ENCODE measurements at places on chromosomes 1 and 21. TPM values are rescaled to one million over a fixed set of nuclear protein-coding genes. Genes with fewer than 3 reads are reported as not detected.

CNTN2 gene
- polyA plus RNA-seq: 0.32 TPM

- DNase-seq: no peak
These were observed 260.5 kb upstream of the CHRM3 start for GRCh38 chr1:239125893-239126292.

DNA sequence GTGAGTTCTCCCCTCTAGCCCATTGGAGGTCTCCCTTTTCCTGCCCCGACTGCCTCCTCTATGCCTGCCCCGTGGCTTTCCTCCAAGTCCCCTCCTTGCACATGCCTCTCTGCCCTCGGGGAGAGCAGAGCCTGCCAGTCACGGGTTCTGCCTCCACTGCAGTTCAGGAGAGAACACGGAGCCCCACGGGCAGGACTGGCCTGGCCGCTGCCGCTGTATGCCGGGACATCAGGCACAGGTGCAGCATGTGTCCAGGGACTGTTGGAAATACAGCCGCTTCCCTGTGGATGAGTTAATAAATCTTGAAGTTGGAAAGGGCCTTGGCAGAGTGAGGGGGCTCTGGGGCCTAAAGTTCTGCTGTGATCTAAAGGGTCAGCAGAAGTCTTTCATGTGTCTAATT is 676.6 kb downstream of the MATN1 start:
- DNase-seq: no peak

DNA sequence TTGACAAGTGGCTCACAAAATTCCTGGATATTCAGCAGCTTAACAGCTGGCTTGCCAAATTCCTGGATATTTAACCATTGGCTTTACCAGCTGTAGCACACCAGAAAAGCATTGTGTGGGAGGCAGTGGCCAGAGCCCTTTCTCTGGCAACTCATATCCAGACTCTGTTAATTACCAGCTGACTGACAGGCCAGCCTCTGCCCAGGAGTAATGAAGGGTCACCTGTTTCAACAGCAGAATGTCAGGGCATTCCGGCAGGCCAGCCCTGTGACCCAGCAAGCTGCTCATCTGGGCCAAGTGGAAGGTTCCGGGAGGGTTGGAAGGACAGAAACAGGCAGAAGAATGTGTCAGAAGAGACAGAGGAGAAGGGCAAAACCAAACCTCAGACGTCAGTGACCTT is 35.2 kb upstream of the KIRREL1 start:
- no peak for DNase-seq

S100A1 gene
- polyA plus RNA-seq: 23.2 TPM

DNA sequence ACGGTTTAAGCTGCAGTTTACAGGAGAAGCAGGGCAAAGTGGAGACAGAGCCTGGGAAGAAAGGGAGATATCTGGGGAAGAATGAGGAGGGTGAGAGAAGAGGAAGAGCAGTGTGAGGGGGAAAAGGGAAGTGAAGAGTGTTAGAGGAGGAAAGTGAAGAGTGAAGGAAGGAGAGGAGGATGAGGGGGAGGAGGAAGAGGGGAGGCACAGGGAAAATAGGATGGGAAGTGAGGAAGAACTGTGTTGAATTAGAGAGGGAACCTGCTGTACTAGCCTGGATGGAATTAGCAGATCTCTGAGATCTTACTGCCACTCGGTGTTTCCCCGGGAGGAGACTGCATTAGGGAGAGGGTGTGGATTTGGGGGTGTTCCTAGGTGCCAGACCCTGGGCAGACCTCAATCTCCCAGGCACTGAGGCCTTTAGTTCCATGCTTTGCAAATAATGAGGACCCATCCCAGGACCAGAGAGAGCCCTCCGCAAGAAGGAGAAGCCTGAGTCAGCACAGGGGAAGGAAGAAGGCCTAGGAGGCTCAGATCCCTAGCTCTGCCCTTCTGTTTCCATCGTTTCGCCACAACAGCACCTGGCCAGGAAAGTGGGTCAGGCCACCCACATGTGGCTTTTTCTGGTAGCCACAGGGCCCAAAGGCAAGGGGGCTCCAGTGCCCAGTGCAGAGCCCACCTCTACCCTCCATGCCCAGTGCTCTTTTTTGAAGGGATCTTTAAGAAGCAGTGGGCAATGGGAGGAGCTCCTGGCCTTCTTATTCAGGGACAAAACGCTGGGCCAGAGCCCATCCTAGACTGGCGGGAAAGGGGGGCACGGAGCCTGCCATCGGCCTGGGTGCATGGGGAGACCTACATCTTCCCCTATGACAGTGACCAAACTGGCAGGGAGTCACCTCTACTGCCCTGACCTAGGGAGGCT is 2.0 kb downstream of the LRRN2 start:
- DNase-seq: no peak

- DNase-seq: no peak
These were observed 1.3 kb downstream of the CMPK1 start for GRCh38 chr1:47334765-47335435.

GPR25 gene
- polyA plus RNA-seq: not detected

GRCh38 chr1:44293761-44294315 is 61.2 kb downstream of the ERI3 start:
- no peak for DNase-seq

DNA sequence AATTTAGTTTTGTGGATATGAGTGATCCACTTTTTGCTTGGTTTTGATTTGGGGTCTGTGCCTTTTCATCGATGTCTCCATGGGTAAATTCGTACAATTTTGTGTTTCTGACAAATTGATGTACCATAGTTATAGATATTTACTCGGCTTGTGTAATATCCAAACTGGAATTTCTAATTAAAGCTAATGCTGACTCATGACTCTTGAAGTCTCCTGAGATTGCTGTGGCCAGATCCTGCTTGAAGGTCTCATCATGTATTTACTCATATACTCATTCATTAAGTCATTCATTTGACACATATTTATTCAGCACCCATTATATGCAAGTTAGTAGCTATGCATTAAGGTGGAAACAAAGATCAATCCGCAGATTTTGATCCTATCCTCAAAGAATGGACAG is 423.2 kb downstream of the RWDD3 start:
- no peak for DNase-seq

GRCh38 chr21:15414057-15414456 is 315.7 kb upstream of the USP25 start:
- no peak for DNase-seq

RGS8 gene
- polyA plus RNA-seq: 0.06 TPM

DNA sequence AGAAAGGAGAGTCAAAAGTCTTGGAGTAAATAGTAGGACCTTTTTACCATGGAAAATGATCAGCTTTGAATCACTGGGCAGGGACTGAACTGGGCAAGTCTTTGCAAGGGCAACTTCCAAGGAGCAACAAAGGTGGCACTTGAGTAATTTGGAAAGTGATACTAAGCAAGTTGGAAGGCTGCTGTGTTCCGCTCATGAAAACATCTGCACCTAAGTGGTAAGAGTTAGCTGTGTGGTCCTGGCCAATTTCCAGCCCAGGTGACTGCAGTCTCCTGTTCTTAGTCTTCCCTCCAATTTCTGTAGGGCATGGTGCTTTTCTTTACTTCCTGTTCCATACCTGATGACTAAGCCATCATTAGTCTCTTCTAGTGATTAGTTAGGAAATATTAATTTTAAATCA is 35.5 kb upstream of the PRDM2 start:
- DNase-seq: no peak

EVA1B gene
- 62.2 TPM for polyA plus RNA-seq

- no peak for DNase-seq
These were observed 9.9 kb downstream of the CACHD1 start for GRCh38 chr1:64479874-64480273.

DNA sequence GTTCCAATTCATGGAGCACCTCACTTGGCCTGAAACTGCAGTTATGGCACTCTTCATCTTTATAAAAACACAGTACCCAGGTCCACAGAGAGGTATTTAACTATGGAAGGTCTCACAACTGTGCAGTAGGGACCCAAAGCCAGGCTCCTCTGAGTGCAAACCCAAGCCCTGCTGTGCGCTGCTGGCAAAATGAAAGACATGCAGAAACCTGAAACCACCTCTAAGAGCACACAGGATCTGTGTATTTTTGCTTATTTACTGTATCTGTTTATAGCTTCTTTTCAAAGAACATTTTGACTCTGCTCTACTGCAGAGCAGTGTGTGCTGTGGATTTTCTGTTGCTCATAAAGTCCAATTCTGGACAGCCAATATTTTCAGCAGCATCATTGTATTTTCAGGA is 166.6 kb downstream of the DSCAM start:
- DNase-seq: no peak

TRAPPC10 gene
- 31.9 TPM for polyA plus RNA-seq

USP33 gene
- 69.8 TPM for polyA plus RNA-seq

DNA sequence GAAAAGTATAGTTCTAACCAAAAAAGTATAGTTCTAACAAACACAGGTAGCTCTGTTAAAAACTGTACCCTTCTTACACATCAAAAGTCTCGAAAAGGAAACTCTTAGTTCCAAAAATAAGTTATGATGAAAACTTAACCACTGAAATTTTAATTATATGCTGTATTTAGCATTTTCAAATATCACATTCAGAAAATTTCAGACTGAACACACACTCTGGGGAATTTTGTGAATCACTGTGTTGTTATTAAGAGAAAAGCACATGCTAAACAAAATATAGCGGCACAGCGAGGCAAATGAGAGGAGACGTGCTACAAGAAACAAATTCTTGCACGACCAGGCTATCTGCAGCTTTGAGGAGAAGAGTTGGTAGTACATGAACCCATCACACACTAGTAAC is 30.4 kb downstream of the VAV3 start:
- no peak for DNase-seq

APCS gene
- not detected for polyA plus RNA-seq

DNA sequence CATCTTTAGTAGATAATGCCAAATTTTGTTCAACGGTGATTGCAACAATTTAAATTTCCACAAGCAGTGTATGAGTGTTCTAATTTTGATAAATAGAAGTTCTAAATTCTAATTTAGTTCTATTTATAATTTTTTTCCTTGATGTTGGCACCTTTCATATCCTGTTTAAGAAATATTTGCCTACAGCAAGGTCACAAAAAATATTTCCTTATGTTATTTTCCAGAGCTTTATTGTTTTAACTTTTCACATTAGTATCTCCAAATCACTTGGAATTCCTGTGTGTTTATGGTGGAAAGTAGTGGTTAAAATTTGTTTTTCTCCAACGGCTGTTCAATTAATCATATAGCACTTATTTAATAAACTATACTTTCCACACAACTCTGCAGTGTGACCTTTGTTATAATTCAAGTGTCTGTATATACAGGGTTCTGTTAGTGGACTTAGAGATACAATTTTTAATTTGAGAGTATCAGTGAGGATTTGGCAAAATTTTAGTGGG is 94.3 kb upstream of the CD55 start:
- no peak for DNase-seq

GRCh38 chr1:219385787-219386427 is 212.2 kb downstream of the LYPLAL1 start:
- no peak for DNase-seq

OR2L3 gene
- polyA plus RNA-seq: not detected

GRCh38 chr1:152679459-152679858 is 4.4 kb downstream of the LCE2C start:
- no peak for DNase-seq

- no peak for DNase-seq
These were observed 5.7 kb upstream of the ZNF683 start for GRCh38 chr1:26378088-26378878.

NTMT2 gene
- 0.18 TPM for polyA plus RNA-seq

DNA sequence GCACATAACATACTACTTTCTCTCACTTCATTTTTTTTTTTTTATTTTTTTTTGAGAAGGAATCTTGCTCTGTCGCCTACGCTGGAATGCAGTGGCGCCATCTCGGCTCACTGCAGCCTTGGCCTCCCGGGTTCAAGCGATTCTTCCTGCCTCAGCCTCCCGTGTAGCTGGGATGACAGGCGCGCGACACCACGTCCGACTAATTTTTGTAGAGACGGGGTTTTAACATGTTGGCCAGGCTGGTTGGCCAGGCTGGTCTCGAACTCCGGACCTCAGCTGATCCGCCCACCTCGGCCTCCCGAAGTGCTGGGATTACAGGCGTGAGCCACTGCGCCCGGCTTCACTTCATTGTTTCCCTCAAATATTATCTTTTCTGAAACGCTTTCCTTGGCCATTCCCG is 573 bp upstream of the PEX19 start:
- no peak for DNase-seq

GRCh38 chr1:109322974-109323373 is 16.2 kb upstream of the MYBPHL start:
- no peak for DNase-seq

DNA sequence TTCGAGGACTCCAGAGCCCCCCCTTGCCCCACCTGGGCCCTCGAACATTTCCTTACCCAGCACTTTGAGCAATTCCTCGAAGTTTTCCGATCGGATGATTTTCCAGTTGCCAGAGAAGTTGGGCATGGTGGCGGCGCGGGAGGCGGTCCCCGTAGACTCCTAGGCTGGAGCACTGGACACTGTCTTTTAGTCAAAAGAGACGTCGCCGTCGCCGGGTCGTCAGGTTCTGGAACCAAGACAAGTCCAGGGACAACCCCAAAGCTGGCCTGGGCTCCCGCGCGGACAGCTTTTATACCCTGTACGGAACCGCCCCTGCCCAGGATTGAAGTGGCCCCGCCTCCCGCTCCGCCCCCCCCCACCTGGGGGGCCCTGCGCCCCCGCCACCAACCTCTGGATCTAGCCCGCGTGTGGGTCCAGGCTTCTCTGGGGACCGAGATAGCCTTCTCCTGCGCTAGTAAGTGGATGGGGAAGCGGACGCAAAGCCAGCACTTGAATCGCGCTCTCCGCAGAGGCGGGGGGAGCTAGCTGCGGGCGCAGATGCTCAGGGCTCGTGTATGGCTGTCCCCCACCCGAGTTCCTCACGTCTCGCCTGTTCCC is at the start of gene CRABP2:
Gene CRABP2, minus strand, starts transcription at position 263 of the 597 bp plus-strand sequence. Its CDS starts 137 bp downstream, at position 126.
- DNase-seq: no peak

GRCh38 chr1:30420519-30421050 is 302.8 kb downstream of the MATN1 start:
- DNase-seq: no peak

GRCh38 chr21:33080776-33081175 is 10.8 kb downstream of the OLIG1 start:
- DNase-seq: no peak

DNA sequence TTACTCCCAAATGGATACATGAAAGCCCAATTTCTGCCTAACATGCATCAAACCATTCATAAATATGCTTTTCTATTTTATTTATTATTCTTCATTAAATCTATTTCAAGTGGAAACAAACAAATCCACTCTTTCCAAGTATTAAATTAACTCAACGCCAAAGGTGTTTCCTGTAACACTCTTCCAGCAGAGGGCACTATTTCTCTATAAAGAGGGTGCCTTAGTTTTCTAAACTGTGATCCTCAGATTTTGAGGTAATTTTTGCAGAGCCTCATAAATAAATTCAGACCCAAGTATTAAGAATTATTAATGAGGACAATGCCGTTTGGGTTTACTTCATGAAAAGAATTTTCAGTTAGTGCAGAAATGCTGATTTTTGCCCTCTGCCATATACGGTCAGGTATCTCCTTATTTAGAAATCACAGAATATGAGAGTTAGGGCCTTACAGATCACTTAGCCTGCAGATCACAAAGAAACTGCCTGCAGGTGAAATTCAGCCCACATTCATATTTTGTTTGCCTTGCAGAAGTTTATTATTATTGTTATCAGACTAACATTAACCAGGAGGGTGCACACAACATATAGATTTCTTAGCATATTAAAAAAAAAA is 40.1 kb upstream of the MYSM1 start:
- peak; percentile 65 for DNase-seq

GJA9 gene
- 0.25 TPM for polyA plus RNA-seq
